ENCODE measurements at places on chromosomes 2 and 18.

GRCh38 chr2:20823917-20824316, 1.0 kb upstream of the LDAH start:
- no peak for DNase-seq

GRCh38 chr18:58484989-58485981, 143.6 kb downstream of the ALPK2 start:
- DNase-seq, result no peak

- DNase-seq, result no peak
Measured at GRCh38 chr18:68944330-68944729, 146.4 kb downstream of the CCDC102B start.

GRCh38 chr18:36015629-36016028, 43.1 kb downstream of the RMP24 start:
- no peak for DNase-seq

DNA sequence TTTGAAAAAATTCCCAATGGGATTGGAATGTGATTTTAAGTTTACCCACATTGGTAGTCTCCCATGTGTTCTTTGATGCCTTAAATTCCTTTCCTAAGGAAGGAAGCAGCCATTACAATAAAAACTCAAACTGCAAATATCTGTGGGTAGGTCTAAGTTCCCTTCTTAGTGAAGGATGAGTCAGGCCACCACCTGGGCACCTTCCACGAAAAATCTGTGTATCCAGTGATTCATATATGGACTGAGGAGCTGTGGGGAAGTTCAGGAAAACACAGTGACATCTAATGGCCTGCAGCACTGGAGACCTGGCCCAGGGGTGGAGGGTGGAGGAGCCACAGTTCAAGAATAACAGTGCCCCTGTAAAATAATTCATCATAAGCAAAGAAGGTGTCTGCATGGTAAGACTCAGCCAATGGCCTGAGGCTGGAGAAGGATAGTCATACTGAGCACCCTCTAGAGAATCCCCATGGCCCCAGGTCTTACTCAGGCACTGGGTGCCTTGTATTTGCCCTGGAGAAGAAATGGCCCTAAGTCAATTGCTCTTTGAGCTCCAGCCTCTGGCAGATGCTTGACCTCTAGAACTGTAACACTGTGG, 248.6 kb downstream of the SP3 start:
- no peak for DNase-seq

DNA sequence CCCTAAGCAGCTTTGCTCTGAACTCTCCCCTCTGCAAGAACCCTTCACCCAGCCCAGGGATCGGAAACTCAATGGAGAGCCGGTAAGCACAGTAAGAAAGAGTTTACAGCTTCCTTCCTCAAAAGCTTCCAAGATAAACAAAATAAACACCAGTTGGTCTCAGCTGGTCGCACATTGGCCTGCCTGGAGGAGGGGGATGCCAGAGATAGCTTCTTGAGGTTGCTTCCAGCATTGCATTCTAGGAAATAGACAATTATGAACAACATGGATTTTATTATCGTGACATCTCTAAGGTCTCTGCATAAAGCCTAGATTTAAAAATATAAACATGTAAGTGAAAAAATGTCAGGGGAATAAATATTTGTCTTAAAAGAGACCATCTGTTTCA, 141.5 kb upstream of the PKDCC start:
- DNase-seq, result no peak

GRCh38 chr2:25044990-25045389, 3.1 kb downstream of the EFR3B start:
- DNase-seq, result no peak

DNA sequence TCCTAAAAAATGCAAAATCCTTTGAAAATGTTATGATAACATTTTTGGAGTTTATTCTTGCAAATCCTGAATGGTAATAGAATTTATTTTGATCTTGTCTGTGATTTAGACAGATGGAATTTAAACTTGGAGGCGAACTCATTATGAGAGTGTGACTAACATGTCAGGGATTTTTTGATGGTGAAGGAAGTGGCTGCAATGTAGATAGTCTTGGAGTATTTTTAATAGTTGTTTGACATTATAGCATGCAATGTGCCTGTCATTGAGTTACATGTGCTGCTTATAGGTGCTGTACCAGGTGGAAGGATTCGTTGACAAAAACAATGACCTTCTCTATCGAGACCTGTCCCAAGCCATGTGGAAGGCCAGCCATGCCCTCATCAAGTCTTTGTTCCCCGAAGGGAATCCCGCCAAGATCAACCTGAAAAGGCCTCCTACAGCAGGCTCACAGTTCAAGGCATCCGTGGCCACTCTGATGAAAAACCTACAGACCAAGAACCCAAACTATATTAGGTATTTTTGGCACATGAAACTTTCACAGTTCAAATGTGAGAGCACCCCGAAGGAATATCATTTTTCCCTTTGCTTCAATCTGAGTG, 141.8 kb downstream of the MYO1B start:
- DNase-seq, result no peak

DNA sequence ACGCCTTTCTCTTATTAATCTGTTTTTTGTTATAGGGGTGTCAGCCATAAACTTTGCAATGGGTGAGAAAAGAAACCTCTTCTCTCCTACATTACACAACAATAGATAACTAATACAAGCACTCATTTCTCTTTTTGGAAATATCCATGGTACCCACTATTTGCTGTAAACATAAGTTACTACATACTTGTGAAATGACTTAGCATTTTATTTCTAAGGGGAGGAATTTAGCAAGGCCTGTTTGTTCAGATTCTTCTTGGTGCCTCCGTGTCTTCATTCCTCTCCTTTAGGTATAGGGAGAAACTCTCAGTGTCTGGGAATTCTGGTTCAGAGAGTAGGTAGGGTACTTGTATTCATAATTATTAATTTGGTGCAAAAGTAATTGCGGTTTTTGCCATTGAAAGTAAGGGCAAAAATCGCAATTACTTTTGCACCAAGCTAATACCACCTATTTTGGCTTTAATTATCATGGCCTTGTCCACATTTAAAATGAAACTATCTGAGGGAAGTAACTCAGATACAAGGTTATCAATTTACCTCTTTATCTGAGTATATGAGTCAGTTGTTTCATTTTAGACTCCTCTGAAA, 134.8 kb downstream of the MREG start:
- DNase-seq, result no peak

- no peak for DNase-seq
Measured at GRCh38 chr2:40579247-40579646, 127.4 kb upstream of the SLC8A1 start.
